ENCODE measurements at places on chromosomes 16 and 17.

- DNase-seq = no peak
Measured at GRCh38 chr17:31444026-31444425, 52.6 kb downstream of the RAB11FIP4 start.

DNA sequence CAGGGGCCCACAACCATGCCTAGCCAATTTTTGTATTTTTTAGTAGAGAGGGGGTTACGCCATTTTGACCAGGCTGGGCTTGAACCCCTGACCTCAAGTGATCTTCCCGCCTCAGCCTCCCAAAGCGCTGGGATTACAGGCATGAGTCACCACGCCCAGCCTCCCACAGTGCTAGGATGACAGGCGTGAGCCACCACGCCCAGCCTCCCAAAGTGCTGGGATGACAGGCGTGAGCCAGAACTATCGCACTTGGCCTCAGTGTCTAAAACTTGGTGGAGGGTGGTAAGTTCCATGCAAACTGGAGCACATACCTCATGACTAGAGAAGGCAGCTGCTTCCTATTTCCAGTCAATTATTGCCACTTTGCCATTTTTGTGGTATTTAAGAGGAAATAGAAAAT is 7.1 kb downstream of the HSD17B2 start:
- no peak for DNase-seq

GRCh38 chr17:49193513-49194296 is 16.7 kb downstream of the GNGT2 start:
- DNase-seq = peak; percentile 34

DNA sequence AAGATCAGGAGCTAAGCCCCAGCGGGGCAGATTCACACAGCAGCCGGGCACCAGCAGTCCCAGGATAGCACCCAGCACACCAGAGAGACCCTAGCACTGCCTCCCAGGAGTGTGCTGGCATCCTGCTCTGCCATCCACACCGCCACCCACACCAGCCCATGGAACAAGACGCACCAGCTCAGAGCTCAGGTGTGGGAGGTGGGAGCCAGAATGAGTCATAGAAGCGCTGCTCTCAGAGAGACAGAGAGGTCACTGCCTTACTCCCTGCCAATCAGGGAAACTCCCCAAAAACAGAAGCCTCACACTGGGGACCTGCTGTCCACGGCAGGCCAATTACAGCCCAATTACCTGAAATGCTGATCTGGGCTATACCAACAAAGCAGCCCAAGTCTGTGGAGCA is 64.9 kb downstream of the CDYL2 start:
- no peak for DNase-seq

- no peak for DNase-seq
Measured at GRCh38 chr16:12092544-12092921, 116.0 kb downstream of the SNX29 start.

DNA sequence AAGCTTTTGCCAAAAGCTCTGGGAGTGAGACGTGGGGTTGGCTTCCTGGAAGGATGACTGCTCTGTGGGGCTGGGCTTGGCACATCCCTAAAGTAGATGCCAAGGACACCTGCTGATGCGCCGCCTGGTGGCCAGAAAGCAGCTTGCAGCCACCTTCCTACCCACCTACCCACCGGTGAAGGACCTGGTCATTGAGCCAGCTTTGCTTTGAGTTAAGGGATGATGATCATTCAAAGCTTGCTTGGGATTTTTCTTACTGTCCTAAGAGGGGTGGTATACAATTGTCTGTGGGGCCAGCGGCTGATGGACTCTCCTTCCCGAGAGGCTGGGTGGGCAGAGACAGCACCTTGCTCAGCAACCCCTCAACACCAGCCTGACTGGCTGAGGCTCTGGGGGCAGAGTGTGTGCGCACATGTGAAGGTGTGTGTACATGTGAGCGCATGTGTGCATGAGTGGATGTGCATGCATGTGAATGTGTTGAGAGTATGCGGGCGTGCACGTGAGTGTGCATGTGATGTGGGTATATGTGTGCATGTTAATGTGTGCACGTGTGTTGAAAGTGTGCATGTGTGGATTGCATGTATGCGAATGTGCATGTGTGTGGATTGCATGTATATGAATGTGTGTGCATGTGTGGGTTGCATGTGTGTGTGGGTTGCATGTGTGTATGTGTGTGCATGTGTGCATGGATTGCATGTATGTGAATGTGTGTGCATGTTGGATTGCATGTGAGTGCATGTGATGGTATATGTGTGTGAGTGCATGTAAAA is 18.6 kb downstream of the C1QTNF1 start:
- peak; percentile 25 for DNase-seq

DNA sequence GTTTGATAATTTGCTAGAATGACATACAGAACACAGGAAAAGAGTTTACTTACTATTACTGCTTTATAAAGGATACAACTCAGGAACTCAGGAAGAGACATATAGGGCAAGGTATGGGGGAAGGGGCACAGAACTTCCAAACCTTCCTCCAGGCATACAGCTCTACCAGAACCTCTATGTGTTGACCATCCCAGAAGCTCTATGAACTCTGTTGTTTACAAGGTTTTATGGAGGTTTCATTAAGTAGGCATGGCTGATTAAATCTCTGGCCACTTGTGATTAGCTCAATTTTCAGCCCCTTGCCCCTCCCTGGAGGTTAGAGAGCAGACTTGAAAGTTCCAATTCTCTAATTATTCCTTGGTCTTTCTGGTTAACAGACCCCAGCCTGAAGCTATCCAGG is 60.2 kb upstream of the C17orf78 start:
- no peak for DNase-seq

DNA sequence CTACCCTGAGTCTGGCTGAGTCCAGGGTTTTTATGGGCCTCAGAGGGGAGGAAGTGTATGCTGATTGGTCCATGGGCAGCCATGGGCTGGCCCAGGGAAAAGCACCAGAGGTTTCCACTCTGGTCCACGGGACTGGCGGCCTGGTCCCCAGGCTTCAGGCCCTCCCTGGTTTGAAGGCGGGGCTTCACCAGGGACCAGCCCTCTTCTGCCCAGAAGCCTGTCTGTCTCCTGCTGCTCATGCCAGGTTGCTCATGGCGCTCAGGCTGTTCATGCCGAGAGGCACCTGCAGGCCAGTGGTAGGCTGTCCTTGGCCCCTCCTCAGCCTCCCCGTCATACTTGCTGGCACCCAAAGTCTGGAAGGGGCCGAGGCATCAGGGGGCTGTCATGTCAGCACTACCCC is 45.0 kb upstream of the CLEC19A start:
- DNase-seq = no peak

GRCh38 chr16:49834531-49835151 is 21.3 kb downstream of the ZNF423 start:
- DNase-seq = no peak

GRCh38 chr17:27664606-27664965 is 33.6 kb downstream of the LGALS9 start:
- no peak for DNase-seq

- DNase-seq = no peak
Measured at GRCh38 chr16:58116081-58116480, 13.1 kb downstream of the CFAP20 start.

- no peak for DNase-seq
Measured at GRCh38 chr16:31696968-31697743, 169.5 kb downstream of the AHSP start.

GRCh38 chr16:81410643-81411293 is 33.8 kb upstream of the CMIP start:
- no peak for DNase-seq

GRCh38 chr17:56222255-56222654 is 69.0 kb downstream of the ANKFN1 start:
- DNase-seq = no peak

DNA sequence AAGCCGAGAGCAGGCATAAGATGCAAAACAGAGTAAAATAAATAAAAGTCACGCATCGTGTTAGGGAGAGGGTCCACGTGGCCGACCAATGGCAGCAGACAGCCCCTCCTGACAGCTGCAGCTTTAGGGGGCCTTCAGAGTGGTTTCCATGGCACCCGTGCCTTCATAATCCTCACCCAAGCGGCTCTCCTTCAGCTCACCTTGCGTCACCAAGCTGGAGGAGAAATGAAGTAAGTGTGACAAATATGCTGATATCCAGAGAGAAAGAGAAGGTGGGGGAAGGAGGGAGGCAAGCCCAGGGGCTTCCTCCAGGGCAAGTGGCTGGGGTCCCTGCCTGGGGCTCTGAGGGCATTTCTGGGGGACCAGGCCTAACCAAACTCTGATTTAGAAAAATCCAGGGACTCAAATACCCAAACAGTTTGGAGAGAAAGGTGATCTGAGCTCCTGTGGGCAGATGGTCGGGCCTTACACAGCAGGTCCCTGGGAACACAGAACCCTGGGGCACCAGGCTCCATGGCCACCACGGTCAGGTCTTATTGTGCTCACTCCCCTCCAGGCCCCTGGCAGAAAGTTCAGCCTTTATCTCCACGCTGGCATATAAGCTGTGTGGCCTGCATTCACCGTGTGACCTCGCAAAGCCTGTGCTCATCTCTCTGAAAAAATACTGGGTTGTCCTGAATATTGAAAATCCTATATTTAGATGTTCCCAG is 80.7 kb upstream of the TNRC6C start:
- DNase-seq = no peak

DNA sequence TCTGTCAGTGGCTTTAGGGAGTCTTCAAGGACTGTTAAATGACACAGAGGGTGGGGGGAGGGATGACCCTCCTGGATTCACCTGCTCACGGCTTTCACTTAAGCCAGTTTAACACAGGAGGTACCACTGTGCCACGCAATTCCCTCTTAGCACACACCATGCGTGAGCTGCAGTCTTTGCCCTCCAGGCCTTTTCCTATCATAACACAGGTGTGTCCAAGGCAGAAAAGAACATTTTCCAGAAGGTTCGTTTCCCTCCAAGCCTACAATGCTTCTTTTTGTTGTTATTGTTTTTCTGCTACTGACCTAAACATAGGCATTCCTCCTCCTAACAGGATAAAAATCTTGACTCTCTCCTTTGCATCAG is 1.1 kb downstream of the ZFHX3 start:
- no peak for DNase-seq

DNA sequence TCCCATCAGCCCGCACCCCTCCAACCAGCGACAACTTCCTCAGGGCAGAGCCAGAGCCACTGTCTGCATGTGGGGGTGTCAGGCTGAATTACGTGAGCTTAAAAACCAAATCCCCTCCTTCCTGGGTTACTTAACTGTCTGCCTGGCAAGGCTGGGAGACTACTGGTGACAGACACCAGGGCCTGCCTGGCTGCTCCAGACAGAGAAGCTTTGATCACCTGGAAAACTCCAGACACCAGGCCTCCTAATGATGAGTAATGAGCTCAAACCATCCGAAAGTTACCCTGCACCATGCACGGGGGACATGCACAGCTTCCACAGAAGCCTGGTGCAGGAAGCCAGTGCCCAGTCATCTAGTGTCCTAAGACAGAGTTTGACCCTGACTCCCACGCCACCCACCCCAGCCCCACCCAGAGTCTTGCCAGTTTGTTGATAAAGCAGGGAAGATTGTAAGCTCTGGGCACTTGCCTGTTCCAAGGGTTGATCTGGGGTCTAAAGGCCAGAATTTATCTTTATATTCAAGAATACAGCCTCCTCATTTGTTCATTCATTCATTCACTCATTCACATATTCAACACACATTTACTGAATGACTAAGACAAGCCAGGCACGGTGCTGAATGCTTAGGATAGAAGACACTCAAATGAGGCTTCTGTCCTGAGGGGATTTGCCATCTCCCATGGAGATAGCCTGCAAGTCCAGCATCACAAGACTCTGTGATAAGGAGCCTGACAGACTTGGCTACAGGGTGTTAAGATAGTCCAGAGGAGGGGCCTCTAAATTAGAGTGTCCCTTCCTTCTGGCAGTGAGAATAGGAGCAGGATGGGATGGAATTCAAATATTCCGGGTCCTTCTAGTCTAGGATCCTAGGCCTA is 7.2 kb upstream of the CCDC182 start:
- DNase-seq = no peak

DNA sequence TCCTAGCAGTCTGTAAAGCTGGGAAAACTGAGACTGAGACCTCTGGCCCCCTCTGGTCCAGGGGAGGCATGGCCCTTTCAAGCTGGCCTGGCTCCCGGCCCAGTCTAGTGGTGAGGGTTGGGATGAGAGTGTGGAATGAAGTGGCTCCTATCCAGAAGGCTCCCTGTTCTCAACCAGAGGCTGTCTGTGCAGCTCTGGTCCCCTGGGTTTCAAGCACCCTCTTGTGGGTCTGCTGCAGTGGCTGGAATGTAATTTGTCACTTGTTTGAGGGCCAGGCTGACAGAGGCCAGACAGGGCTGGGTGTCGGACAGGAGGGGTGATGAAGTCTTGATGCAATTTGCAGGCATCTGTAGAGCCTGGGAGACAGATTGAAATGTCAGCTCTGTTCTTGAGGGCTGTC is 22.1 kb upstream of the PHF12 start:
- no peak for DNase-seq

- DNase-seq = peak; percentile 64
Measured at GRCh38 chr17:6755731-6756184, at the start of gene XAF1. Gene XAF1 (plus strand): TSS chr17:6756046. CDS start chr17:6756079, 33 bp downstream.

DNA sequence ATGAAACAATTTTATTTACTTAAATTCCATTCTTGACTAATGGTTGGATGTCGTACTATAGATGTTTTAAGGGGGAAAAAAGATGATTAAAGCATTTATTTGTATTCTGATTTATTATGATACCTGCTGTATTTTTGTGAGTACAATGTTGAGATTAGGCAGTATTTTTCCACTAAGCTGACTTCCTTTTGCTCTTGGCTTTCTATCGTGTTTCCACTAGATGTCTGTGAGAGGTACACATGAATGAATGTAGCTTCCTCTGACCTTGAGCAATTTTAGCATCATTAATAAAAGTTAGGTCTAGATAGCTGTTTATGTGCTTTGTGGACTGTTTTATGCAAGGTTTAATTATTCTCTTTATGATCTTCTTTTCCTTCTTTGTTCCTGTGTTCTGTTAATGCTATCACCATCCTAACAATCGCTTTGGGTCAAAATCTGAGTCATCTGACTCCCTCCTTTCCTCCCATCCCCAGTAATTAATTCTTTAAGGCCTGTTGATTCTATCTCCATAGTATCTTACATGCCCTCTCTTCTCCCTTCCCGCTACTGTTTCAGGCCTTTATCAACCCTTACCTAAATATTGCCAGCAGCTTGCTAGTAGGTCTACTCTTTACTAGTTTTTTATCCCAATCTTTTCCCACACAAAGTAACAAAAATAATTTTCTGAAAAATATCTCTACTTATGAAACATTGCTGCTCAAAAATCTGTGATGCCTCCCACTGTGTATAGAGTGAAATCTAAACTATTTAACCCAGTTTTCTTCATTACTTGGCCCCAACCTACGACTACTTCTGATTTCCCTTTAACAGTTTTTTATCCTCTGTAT is 76.0 kb downstream of the VMP1 start:
- DNase-seq = peak; percentile 53

DNA sequence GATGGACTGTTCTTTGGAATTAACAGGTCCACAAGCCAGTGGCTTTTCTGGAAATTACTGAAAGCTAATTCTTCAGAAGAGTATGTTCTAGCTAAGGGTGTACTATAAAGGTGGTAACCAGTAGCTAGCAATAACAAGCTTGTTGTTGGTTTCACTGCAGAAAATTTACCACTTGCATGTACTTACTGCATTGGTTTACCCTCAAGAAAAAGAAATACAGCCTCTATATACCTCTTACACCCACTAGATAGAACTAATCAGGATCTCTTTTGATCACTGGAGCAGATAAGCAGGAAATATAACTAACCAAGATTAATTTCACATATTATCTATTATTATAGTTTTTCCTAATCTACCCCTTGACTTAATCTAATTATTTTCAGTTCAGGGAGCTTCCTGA is 184.9 kb upstream of the TBX2 start:
- DNase-seq = no peak

- no peak for DNase-seq
Measured at GRCh38 chr16:86025706-86026105, 126.7 kb downstream of the IRF8 start.

Measured in activated CD4-positive, alpha-beta T cell treated with anti-CD3 and anti-CD28 coated beads, Interleukin-2, Interleukin-4, amounts not matched to agents 100 ng/mL and 50 ng/mL, durations not matched to agents 16 hours and 8 hours (primary cell).